ENCODE measurements at places on chromosomes 1 and 21. TPM values are rescaled to one million over a fixed set of nuclear protein-coding genes. Genes with fewer than 3 reads are reported as not detected.

The ILF2 gene
- 475 TPM for total RNA-seq

The RAVER2 gene
- total RNA-seq: 37.2 TPM

The RPS6KA1 gene
- 43.9 TPM for total RNA-seq

The ZBTB18 gene
- 26.8 TPM for total RNA-seq

The FCMR gene
- total RNA-seq: not detected
